ENCODE measurements at places on chromosomes 16 and 17. TPM values are rescaled to one million over a fixed set of nuclear protein-coding genes. Genes with fewer than 3 reads are reported as not detected.

DNA sequence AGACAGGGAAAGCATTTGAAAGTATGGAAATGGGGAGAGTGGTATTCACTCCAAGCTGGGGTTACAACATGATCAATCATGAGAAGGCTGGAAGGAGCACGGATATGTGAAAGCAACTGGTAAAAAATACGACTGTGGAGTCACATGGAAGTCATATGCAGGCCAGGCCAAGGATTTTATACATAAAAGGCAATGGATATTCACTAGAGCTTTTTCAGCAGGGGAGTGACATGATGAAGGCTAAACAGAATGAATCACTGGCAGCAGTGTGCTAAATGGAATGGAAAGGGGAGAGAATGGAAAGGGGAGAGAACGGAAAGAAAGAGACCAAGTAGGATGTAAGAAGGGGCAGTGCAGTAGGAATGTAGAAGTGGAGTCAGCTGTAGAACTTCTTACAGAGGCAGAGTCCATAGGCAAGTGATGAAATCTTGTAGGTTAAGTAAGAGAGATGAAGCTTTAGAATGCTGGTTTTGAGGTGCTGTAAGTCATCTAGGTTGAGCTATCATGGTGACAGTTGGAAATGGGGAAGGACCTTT is 13.0 kb upstream of the NETO2 start:
- no peak for DNase-seq

DNA sequence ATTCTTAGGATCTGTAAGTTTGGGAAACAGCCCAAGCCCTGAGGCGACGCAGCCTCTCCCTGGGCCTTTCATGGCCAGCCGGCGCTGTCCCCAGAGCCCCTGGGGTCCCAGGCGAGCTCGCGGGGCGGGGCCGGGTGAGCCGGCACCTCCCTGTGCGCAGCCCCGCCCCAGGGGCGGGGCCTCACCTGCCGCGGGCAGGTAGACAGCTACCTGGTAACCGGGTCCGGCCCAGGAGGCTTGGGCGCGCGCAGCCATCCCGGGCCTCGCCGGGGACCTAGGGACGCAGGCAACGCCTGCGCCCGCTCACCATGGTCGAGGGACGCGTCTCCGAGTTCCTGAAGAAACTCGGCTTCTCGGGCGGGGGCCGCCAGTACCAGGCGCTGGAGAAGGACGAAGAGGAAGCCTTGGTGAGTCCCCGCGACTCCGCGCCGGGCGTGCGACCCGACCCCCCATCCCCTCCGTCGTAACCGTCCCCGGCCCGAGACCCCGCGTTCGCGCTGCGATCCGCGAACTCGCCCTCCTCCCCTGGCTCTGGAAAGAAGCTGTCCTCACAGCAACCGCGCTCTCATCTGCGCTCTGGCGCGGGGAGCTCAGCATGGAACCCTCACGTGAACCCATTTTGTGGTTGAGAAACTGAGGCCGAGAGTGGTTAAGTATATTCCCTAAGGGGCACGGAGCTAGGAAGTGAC is at the start of gene ATP2C2:
ATP2C2 (plus strand) TSS at position 231 of the 689 bp plus-strand sequence; CDS start at position 309, 78 bp downstream.
- DNase-seq, result no peak

OR1G1 gene
- not detected for total RNA-seq

GRCh38 chr16:19400711-19401110 is 17.0 kb upstream of the TMC5 start:
- no peak for DNase-seq

DNA sequence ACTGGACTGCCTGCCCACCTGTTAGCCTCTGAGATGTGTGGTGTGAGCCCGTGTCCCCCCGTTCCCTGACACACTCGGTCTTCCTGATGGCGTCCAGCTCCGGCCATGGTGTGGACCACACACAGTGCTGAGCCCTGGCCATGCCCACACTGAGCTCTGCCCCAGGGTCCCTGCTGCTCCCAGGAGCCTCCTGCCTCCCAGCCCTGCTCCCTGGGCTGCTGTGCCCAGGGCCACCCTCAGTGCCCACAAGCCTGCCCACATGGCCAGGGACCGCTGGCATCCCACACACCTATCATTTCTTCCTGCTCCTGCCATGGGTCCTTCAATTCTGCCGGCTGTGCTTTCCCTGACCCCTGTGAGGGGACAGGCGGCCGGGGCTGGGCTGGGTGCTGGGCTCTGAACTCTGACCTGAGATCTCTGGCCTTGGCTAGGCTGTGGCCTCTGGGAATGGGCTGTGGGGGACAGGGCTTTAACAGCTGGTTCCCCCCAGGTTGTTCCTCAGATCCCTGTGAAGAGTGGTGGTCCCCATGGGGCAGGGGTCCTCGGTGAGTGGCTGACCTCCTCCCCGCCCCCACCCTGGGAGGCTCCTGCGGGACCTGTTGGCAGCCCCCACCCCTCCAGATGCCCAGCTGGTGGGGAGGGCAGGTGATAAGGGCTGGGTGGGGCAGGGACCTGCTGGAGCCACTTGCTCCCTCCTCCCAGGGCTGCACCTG is 4.0 kb downstream of the CEMP1 start:
- DNase-seq, result no peak

DNA sequence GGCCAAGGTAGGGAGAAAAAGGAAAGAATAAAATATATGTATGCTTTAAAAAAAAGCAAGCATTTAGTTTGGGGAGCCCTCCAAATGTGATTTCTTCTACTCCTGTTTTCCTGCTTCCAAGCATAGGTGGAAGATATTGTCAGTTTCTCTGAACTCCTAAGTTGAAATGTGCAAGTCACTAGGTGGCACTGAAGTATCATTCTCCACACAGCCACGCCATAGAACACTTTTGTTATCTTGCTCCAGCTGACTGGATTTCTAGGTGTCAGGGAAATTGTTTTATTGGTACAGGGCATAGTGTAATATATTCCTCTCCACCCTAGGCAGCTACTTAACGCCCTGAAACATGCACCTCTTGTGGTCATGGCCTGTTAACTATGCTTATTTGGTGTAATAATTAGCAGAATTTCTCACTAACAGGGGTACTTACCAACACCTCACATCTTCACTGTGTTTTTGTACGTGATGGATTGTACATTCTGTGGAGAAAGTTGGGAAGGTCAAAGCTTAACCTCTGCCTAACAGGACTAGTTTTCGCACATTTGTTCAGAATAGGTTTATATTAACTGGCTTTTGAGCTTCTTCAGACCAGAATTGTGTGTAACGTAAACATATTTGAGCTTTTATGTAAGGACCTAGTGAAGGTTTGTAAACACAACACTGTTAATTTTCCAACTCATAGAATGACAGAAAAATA is 69.3 kb downstream of the FTO start:
- DNase-seq, result peak; percentile 67

- DNase-seq, result no peak
Observed at GRCh38 chr17:70074236-70074830, 692 bp upstream of the KCNJ16 start.

DNA sequence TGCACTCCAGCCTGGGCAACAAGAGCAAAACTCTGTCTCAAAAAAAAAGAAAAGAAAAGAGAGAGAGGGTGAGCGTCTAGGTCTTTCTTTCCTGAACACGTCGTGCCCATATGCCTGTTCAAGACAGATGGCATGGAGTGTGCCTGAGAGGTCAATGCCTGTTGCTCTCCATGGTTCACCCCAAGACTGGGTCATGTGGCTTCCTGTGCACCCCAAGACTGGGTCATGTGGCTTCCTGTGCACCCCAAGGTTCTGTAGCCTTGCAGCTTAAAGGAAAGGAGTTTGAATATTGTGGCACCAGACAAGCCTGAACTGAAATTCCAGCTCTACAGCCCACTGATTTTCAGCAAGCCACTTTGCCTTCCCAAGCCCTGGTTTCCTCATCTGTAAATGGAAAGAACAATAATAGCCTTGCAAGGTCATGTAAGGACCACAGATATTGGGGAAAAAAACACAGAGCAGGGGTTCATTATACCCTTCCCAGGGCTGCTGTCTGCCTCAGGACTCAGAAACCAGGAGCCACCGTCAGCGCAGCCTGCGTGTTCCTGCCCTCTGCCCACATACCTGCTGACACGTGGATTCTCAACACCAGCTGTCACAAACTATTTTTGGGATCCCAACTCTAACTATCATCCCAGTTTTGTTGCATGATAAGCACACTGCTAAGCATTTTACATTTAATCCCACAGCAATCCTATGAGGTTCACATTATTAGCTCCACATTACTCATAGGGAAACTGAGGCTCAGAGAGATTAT is 18.0 kb upstream of the NAGS start:
- DNase-seq, result no peak

GAS7 gene
- 60.8 TPM for total RNA-seq

DNA sequence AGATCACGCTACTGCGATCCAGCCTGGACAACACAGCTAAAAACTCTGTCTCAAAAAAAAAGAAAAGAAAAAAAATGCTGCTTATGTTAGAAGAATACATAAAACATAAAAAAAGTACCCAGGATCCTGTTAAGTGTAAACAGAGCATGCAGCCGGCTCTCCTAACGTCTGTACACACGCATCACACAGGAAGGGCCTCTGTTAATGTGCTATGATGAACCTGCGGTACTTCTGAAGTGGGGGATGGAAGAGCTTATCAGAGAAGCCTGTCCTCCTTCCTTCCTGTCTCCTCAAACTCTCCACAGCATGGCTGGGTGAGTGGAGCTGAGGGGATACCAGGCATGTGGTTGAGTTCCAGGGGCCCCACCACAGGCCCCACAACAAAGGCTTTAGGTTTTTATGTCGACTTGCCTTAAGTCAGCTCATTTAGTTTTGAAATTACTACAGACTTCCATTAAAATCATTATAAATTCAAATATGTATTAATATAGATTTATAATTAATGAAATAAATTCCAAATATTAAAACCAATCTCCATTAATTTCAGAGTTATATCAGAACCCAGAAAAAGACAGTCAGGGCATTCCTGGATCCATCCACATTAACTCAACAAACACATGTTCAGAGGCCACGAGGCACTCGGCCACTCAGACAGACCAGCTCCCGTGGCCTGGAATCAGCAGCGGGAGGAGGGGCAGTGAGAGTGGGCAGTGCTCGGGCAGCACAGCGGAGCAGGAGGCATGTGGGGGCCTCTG is 11.7 kb downstream of the CCDC57 start:
- DNase-seq, result no peak

GRCh38 chr16:30532285-30533145 is 2.1 kb downstream of the ZNF747 start:
- DNase-seq, result no peak

NPIPA1 gene
- 85.1 TPM for total RNA-seq

BAHCC1 gene
- 9.5 TPM for total RNA-seq

DNA sequence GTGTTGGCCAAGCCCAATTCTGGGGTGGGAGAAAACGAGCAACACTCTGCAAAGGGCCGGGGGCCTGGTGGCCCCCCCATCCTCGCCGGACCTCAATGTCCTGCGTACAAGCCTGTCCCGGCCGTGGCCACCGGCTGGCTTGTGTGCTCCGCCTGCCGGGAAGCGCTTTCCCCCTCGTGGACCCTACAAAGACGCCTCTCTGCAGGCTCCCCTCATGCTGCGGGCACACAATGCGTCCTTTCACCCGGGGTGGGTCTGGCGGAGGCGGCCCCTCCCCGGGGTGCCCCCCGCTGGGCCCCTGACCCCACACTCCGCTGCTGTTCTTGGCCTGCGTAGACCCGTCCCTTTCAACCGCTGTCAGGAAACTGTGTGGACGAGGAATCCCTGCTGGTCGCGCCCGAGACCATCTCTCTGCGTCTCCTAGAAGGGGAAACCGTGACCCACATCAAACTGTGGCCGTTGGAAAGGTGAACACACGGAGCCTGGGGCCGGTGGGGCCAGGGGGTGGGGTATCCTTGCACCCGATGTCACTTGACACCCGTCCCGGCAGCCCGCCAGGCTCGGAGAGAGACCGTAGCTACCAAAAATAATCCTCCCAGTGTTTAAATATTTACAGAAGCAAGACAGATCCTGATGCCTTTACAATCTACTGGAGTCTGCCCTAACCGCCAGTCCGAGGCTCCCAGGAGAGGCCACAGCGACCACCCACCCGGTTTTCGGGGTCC is 43.6 kb downstream of the TBC1D16 start:
- no peak for DNase-seq

GRCh38 chr16:60295451-60295850 is 1561.3 kb upstream of the GOT2 start:
- no peak for DNase-seq

KRTAP2-3 gene
- total RNA-seq, result 0.30 TPM

PKD1 gene
- total RNA-seq, result 76.2 TPM

DNA sequence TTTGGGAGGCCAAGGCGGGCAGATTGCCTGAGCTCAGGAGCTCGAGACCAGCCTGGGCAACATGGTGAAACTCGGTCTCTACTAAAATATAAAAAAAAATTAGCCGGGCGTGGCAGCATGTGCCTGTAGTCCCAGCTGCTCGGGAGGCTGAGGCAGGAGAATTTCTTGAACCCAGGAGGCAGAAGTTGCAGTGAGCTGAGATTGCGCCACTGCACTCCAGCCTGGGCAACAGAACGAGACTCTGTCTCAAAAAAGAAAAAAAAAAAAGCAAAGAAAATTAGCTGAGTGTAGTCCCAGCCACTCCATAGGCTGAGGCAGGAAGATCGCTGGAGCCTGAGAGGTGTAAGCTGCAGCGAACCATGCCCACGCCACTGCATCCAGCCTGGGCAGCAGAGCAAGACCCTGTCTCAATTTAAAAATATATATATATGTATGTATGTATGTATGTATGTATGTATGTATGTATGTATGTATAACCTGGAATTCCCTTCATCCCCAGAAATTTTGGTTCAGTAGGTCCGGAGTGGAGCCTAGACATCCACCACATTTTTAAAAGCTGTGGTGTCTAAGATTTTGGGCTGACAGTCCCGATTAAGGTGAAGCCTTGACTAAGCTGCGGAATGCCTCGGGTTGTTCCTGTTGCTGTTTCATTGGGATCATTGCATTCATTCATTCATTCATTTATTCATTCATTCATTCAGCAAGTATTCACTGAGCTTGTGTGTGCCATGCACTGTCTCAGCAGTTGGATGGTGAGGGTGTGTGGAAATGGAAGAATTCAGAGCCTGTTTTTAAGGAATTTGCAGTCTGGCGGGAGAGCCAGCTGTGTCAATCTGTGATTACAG is 25.9 kb downstream of the TMEM94 start:
- DNase-seq, result no peak

DNA sequence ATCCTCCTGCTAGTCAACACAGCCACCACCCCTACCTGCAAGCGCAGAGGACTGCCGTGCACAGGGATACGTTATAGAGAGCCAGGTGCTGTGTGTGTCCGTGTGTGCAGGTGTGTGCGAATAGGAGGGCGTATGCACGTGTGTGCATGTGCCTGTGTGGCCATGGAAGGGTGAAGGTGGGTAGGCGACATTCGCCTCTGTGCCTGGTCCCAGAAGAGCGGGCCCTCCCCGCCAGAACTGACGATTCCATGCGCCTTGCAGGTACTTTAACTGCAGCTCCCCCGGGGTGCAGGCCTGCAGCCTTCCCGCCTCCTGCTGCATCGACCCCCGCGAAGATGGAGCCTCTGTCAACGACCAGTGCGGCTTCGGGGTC is 8.7 kb downstream of the PDE6G start:
- no peak for DNase-seq

- no peak for DNase-seq
Observed at GRCh38 chr17:14061666-14062560, 7.4 kb upstream of the COX10 start.

GRCh38 chr17:2383628-2384167 is 17.2 kb downstream of the MNT start:
- DNase-seq, result no peak

DNA sequence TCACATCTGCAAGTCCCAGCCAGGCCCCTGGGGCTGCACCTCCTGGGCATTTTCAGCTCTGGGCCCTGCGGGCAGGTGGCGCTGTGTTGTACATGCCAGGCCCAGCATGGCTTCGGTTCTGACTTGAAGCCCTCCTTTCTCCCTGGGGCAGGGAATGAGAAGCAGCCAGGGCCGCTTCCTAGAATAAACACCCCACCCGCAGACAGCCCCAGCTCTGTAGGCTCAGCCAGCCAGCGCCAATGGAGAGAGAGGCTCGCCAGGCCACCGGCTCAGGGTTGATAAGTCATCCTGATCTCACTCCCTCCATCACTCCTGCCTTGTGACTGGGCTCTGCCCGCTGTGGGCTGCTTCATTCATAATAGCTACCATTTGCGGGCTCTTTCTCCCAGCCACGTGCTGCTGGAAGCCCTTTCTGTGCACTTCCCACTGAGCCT is 6.0 kb upstream of the GLIS2 start:
- DNase-seq, result no peak
